ENCODE measurements at places on chromosomes 1 and 21. TPM values are rescaled to one million over a fixed set of nuclear protein-coding genes. Genes with fewer than 3 reads are reported as not detected.

GRCh38 chr1:231416901-231417300 lies 5.2 kb downstream of the EGLN1 start:
- DNase-seq: no peak

RAVER2 gene
- total RNA-seq: 0.47 TPM

- no peak for DNase-seq
Observed at GRCh38 chr21:17900990-17901385, 81.8 kb upstream of the C21orf91 start.

ICOSLG gene
- not detected for total RNA-seq

DNA sequence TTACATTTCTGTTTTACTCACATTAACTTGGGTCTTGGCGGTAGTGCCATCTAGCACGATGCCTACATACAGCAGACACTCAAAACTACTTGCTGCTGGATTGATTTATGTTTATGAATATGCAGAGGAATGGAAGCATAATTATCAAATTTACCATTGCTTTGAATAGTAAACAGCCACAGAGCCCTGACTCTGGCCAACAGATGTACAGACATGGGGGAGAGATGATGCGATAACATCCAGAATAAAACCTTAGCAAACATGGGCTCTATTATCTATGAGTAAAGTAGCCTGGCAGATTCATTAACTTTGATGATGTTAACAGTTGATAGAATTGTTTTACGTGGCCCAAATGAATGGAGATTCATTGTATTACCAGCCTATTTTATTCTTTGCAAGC lies 42.8 kb downstream of the PTGFR start:
- DNase-seq: no peak

TNFRSF9 gene
- total RNA-seq: 5.6 TPM

VWA5B1 gene
- total RNA-seq: not detected

DNA sequence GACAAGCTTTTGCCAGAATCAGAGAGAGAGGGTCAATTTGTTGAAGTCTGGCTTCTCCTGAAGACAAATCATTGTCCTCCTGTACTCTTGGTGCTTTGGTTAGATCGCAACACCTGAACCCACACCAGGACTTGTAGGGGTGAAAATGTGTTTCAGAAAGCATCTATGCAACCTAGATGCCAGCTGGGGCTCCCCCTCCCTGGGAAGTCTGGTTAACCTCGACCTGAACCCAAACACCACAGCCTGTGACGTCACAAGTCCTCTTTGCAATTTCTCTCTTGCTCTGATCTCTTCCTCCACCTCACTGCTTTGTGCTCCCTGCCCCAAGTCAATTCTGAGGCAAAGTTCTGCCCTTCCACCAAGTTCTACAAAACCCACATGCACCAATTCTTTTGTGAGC lies 42.8 kb upstream of the USP24 start:
- no peak for DNase-seq

GRCh38 chr1:115862403-115862802 lies 21.5 kb upstream of the NHLH2 start:
- no peak for DNase-seq

LCE7A gene
- total RNA-seq: not detected

DNA sequence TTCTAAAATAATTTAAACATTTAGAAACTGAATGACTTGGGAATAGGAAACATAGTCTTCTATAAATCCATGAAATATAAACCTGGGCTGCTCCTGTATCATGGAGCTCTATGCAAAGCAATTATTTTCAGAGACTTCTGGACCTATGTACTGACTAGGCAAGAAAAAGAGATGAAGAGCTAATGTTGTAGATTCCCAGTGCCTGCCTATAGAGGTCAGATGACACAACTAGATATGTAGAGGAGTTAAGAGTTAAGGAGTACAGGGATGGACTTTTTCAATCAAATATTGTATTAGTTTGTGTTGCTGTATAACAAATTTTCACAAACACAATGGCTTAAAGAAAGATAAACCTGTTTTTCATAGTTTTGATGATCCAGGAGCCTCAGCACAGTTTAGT lies 1434.5 kb downstream of the KCNT2 start:
- no peak for DNase-seq

- DNase-seq: no peak
Observed at GRCh38 chr1:47424336-47424982, 8.4 kb downstream of the FOXE3 start.

TAS1R1 gene
- total RNA-seq: not detected

GRCh38 chr1:151048645-151049032 lies 1.1 kb downstream of the C1orf56 start:
- DNase-seq: no peak

- no peak for DNase-seq
Observed at GRCh38 chr1:156693848-156694689, 11.3 kb downstream of the CRABP2 start.

DNA sequence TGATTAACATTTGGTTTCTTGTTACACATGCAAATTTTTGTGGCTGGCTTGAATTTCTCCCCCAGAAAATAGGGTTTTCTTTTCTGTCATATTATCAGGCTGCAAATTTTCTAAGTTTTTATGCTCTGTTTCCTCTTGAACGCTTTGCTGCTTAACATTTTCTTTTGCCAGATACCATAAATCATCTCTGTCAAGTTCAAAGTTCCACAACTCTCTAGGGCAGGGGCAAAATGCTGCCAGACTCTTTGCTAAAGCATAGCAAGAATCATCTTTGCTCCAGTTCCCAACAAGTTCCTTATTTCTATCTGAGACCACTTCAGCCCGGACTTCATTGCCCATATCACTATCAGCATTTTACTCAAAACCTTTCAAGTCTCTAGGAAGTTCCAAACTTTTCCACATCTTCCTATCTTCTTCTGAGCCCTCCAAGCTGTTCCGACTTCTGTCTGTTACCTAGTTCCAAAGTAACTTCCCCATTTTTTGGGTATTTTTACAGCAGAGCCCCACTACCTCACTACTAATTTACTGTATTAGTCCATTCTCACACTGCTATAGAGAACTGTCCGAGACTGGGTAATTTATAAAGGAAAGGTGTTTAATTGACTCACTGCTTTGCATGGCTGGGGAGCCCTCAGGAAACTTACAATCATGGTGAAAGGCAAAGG lies 486.9 kb upstream of the NCAM2 start:
- DNase-seq: no peak

Data from SJSA1 (cell line).